ENCODE measurements at places on chromosomes 16 and 17.

DNA sequence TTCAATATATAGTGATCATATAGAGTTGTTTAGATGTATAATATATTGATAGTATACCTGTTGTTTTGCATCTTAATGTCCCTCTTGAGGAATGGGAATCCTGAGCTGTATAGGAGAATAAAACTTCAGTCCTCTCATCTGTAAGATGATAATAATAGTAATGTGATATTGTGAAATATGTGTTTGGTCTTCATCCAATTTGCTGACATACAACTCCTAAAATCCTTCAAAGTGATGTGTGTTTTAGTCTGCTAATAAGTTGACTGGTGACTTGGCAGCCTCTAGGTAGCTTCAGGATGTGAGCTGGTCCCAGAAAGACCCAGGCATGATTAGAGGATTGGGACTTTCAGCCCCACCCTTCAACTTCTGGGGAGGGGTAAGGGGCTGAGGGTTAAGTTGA is 22.8 kb upstream of the NFAT5 start:
- DNase-seq = no peak

- no peak for DNase-seq
Measured at GRCh38 chr17:5128905-5129535, 13.2 kb downstream of the USP6 start.

DNA sequence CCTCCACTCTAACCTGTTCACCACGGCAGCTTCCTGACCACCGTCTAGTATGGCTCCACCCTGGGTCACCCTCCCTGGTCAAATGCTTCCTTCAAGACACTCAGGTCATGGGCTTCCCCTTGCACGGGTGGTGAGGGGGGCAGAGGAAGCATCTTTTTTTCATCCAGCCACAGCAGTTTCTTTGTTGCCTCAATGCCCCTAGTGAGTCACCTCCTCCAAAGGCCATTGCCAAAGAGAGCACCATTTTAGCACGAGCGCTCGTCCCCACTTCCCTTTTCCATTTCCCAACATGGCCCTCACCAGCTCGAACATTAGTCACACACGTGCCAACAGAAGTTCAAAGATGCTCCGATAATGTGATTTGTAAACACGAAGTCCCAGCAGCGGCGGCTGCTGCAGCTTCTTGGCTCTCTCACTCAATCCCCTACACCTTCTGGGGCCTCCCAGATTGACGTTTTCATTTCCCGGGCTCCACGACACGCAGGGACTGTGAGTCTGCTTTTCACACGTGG is 134.6 kb downstream of the GAS7 start:
- DNase-seq = peak; percentile 90

DNA sequence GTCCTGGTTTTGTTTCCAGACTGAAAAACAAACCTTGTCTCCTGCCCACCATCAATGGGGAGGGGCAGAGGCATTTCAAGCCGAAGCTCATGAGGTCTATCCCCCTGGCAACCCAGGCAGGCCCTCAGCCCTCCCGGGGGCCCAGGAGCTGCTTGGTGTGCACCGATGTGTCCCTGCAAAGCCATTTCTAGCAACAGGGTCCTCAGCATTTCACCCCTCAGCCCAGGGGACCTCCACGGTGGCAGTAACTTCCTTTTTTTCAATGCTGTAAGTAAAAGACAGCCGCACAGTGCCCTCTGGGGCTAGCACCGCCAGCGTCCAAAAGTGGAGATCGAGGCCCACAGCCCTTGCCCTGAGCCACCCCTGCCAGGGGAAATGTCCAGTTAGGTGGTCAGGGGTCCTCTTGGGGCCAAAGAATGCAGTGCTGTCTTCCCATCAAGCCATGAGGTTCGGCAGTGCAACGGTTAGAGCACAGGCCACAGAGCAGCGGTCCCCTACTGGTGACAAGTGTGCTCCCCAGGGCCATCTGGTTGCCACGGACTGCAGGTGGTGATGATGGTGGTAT is 79.9 kb downstream of the LITAF start:
- DNase-seq = no peak

DNA sequence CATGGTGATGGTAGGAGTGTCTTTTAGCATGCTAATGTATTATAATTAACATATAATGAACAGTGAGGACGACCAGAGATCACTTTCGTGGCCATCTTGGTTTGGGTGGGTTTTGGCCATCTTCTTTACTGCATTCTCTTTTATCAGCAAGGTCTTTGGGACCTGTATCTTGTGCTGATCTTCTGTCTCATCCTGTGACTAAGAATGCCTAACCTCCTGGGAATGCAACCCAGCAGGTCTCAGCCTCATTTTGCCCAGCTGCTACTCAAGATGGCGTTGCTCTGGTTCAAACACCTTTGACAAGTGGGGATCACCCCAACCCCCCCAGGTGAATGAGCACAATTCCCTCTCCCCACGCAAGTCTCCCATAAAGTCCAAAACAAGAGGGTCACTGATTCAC is 49.3 kb upstream of the ETV4 start:
- no peak for DNase-seq

GRCh38 chr17:56913353-56913866 is 439 bp downstream of the TRIM25 start:
- no peak for DNase-seq

All from SIG-M5 (cell line).